ENCODE measurements at places on chromosomes 6 and 20.

DNA sequence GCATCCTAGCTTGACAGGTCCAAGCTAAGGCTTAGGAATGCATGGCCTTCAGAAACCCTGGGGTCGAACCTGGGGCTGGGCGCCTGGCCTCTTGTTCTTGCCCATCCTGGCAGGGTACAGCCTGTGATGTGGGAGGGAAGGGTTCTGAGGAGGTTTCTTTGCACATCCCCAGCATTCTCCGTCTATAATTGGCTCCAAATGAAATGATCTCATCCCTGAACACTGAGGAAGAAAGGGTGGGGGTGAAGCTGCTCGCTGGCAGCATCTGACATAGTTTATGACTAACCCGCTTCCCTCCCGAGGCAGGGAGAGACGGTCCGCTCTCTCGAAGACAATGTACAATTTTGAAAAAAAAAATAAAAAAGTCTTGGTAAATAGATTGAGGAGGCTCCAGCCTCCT is 67.1 kb upstream of the ZNFX1 start:
- no peak for DNase-seq

DNA sequence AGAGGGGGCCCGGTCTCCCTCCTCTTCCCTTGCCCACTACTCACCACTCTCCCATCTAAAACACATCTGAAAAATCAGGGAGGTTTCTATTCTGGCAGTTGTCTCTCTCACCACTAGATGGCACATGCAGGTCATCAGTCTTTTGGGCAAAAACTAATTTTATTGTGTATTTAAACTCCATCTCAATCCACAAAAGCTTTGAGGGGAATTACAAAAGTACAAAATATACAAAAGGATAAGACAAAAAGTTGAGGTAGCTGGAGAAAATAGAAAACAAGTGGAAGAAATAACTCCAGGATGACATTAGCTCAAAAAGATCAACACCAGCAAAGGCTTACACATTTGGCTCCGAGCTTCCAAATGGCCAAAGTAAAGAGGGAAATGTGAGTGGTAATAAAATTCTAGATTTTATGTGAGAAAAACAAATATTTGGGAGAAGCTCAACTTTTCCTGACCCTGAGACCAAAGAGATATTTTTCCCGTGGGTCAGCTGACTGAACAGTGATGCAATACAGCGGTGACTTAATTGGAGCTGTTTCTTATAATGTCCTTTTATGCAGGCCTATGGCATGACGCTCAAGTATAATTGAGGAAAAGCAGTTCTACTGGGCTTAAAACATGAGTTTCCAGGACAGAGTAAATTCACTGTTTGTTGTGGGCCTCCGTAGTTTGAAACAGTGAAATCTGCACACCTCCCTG is 79.8 kb upstream of the CHD6 start:
- peak; percentile 48 for DNase-seq

DNA sequence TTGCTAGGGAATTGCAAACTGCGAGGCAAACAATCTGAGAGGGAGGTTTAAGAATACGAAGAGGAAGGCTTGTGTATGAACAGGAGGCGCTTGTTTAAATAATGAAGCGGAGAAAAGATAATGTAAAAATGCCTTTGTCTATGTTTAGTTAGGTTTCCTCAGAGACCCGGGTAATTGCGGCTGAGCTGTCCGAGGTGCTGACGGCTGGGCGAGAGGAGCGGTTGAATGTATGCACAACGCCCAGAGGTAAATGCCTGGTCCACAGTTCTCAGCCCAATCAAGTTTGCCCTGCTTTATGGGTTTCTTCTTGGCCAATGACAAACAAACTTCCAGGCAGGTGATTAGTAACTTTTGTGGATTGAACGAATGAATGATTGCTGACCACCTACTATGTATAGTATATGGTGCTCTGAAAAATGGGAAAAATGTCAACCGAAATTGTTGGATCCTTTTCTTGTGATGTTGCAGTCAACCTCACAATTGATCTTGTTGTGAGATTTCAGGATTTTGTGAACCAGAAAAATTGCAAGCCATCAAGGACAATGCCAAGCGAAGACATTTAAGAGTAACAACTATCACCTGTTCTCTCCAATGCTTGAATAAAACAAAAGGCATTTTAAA is 38.3 kb upstream of the SLC32A1 start:
- DNase-seq, result peak; percentile 59

GRCh38 chr20:45094201-45094600 is 6.7 kb downstream of the KCNS1 start:
- DNase-seq, result no peak

- peak; percentile 9 for DNase-seq
Measured at GRCh38 chr6:131101911-131102680, 33.2 kb upstream of the AKAP7 start.

DNA sequence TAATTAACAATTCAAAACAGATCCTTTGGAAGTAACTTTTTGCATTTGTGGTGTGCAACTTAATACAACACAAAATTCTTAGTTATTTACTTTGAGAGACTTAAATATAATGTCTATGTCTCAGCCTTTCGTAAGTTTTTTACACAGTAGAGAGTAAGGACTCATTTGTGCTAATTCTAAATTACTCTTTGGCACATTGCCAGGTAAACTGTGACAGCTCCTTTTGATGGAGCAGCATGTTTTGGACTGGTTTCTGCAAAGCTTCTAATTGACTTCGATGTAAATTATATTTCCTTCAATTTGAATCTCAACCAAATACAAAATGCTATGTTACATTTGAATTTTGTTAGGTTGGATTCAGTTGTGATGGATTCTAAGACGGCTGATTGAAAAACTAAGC is 450.7 kb upstream of the OPRM1 start:
- DNase-seq, result no peak

GRCh38 chr6:25590986-25591385 is 61.0 kb upstream of the SCGN start:
- DNase-seq, result no peak

GRCh38 chr20:20462185-20462584 is 94.3 kb downstream of the INSM1 start:
- no peak for DNase-seq

DNA sequence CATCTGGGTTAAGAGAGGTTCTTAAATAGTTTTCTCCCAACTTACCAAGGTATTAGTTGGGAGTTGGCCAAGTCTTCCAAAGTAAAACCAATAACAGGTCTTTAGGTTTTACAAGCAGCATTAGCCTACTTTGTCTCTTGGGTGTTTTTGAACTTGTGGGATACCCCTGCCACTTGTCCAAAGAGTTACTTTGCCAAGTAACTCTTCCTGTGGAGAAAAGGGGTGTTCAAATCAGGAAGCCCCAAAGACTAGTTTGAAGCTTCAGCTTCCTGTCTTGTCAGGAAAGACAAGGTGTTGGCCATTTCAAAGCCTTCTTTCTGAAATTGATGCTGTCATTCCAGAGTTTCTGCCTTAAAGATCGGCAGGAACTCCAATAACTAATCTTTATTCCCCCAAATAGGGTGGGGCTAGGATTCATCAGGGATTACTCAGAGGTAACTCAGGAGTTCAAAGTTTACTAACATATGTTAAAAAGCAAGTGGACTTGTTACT is 822 bp downstream of the RAB22A start:
- peak; percentile 43 for DNase-seq

- DNase-seq, result peak; percentile 50
Measured at GRCh38 chr6:30829639-30830255, 54.6 kb upstream of the DDR1 start.

- no peak for DNase-seq
Measured at GRCh38 chr20:25394276-25394675, 3.6 kb upstream of the ABHD12 start.

DNA sequence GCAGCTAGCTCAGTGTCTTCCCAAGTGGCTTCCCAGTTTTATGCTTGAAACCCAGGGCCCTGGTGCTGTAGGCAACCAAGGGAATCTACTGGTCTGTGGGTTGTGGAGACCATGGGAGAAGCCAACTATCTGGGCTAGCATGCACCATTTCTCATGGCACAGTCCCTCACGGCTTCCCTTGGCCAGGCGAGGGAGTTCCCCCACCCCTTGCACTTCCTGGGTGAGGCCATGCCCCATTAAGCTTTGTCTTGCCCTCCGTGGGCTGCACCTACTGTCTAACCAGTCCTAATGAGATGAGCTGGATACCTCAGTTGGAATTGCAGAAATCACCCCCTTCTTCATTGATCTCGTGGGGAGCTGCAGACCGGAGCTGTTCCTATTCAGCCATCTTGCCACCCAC is 1152.0 kb downstream of the KHDRBS2 start:
- DNase-seq, result no peak

GRCh38 chr6:117138920-117139319 is 126.4 kb upstream of the VGLL2 start:
- DNase-seq, result no peak

DNA sequence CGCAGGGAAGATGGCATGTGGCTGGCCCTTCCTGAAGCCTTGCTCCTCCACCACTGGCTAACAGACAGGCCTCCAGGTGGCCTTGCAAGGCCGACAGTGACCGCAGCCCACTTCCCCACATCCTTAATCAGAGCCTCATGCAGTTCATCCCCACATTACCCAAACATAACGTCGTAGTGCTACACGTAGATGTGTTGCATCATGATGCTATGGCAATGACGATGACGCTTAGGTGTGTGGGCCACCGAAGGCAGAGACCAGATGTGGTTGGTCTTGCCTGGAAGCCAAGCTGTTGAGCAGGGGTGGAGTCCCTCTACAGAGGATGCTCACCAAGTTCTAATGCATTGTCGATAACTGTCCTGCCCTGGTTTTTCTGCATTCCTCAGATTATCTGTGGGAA is 5.6 kb downstream of the CD93 start:
- no peak for DNase-seq

GRCh38 chr6:71887006-71887743 is 825 bp downstream of the RIMS1 start:
- DNase-seq, result no peak

GRCh38 chr6:98590997-98591396 is 243.4 kb upstream of the POU3F2 start:
- no peak for DNase-seq

DNA sequence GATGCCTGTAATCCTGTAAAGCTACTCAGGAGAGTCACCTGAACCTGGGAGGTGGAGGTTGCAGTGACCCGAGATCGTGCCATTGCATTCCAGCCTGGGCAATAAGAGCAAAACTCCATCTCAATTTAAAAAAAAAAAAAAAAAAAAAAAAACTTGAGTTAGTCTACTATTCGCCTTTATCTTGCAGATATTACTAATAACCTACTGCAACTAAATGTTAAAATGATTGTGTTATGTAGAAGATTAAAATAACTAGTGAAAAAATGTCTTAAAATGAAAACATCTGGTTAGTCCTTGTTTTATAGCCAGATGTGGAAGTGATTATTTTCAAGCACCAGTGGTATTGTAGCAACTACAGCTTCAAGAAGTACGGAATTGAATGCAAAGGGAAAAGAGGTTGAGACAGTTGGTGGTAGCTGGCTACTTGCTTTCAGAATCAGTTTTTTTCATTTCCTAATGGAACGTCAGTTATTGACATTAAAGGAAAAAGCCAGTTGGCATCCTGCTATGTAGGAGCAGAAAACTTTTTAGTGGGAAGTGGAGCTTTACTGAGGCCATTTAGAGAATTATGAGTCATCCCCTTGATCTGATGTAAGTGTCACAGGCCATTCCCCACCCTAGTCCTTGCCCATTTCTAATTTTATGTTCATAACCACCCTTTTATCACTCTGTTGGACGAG is 43.8 kb upstream of the DYNLRB1 start:
- DNase-seq, result peak; percentile 83

DNA sequence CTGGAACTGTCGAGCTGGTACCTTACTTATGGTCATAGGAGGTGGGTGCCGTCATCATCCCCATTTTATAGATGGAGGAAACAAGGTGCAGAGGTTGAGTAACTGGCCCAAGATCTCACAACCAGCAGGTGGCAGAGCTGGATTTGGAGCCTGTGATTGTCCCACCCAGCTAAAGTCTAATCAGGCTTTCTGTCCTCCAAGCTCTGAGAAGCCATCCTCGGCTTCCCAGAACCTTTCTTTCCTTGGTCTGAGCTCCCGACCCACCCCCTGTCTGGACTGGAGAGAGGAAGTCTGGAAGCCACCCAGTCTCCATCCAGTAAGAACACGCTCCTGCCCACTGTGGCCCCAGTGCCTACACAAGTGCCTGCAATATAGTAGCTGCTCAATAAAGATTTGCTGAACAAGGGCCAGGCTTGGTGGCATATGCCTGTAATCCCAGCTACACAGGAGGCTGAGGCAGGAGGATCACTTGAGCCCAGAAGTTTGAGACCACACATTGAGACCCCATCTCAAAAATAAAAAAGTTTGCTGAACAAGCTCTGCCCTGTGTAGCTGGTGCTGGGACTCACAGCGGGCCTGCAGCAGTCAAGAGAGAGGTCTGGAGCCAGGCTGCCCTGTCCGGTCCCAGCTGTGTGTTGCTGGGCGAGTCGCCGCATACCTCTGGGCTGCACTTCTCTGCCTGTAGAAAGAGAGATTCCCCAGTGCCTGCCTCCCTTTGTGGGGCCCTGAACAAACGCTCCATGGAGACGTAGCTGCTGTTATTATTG is 32.5 kb upstream of the DLGAP4 start:
- peak; percentile 48 for DNase-seq

- DNase-seq, result no peak
Measured at GRCh38 chr6:99590728-99591672, 15.6 kb upstream of the PRDM13 start.

DNA sequence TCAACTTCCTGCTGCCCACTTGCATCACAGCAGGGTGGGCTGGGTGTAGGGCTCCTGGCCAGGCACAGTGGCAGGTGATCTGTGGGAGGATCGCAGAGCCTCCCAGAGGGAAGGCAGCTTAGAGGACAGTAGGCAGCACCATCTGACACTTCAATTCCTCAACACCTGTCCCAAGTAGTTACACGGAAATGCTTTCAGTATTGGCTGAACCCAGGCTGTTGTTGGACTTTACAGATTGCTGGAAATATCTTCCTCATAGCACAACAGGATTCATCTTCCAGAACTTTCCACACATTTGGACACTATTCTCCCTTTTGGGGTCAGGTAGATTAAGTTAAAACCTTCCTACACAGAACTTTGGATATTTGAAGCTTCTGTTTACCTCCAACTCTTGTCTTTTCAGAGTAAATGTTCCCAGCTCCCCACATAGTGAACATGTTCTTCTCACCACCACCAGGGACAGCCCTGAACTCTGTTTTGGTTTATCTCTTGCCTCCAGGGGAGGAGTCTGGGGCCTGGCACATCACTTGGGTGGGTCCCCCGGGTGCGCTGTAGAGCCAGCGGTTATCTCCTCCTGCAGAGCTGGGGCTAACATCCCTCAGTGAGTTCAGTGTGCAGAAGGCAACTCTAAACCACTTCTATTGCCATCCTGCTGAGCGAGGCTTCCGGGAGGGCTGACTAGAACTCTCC is 3.5 kb upstream of the SLC22A2 start:
- DNase-seq, result no peak

DNA sequence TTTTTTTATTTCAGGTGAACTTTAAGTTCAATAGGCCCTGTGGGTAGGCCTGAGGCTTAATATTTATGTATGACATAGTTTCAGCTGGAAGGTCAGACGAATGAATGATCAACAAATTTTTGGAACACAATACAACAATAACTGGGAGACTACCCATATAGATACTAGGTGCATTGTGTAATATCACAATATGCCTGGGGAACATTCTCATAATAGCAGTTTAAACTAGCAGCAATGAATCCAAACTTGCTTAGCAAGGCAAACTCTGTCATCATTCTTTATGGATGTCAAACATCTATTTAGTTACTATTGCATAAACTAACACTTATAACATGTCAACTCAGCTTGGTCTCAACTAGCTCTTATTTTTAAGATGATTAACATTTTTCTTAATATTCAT is 49.3 kb downstream of the ELOVL4 start:
- DNase-seq, result no peak

- no peak for DNase-seq
Measured at GRCh38 chr6:160949531-160949930, 42.0 kb upstream of the MAP3K4 start.

Measured in SW480 (cell line).